HT1080 (cell line): ENCODE measurements at places on chromosomes 3 and 15.

DNA sequence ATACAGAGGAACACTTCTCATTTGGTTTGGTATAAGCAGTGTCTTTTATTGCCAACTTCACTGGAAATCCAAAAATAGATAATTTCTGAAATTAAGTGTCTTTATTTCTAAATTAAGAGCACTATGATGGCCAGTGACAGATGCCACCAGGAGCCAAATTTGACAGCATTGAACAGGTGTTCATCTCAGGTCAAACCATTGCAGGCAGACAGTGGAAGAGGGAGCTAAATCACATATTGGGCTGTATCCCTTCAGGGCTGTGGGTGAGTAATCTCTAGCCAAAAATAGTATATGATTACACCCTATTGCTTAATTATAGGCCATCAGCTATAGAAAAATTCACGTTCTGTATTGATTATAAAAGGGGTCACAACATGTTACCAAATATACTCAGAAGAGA lies 457.7 kb downstream of the NAALADL2 start:
- no peak for DNase-seq

DNA sequence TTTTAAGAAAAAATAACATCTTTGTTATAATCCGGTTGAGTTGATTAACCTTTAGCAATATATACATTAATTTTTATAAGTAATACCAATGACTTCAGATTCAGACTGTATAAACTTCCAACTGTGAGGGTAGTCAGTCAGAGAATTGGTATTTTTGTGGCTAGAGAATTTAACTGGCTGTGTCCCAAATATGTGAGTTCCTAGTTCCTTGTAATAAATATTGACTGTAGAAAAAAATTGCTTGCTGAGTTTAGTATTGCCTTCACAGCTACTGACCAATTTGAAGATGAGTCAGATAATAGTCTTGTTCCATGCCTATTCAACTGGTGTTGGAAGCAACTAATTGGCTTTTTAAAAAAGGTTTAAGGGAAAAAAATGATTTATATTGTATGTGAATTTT lies 210.8 kb downstream of the GAP43 start:
- peak; percentile 89 for DNase-seq

DNA sequence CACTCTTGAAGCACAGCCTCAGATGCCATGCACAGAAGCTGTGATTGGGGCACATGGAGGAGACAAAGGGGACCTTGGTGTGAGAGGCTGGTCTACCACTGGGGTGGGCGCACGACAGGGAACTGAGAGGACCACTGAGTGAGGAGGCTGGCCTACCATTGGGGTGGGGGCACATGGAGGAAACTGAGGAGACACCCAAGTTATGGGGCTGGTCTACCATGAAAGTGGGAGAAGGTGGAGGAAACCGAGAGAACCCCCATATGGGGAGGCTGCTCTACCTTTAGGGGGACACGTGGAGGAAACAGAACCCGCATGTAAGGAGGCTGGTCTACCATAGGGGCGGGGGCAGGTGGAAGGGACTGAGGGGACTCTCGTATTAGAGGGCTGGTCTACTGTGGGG lies 153.4 kb downstream of the FBLN2 start:
- DNase-seq: no peak

GRCh38 chr15:25368850-25369249 lies 70.0 kb downstream of the UBE3A start:
- no peak for DNase-seq

DNA sequence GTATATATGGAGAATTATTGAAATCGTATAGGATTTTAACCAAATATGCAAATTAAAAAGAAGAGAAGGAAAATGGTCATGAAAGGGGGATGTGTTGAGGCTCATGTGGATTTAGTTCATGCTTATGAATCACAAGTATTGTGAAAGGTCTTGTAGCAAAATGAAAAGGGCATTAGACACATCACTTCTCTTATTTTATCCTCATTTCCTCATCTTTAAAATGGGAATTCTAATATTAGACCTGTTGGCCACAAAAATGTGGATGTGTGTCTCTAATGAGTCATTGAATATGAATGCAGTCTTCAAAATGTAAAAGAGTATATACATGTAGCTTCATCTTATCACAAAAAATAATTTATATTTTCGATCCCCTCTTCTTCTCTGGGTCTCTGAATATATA lies 14.9 kb upstream of the ALCAM start:
- DNase-seq: peak; percentile 88

DNA sequence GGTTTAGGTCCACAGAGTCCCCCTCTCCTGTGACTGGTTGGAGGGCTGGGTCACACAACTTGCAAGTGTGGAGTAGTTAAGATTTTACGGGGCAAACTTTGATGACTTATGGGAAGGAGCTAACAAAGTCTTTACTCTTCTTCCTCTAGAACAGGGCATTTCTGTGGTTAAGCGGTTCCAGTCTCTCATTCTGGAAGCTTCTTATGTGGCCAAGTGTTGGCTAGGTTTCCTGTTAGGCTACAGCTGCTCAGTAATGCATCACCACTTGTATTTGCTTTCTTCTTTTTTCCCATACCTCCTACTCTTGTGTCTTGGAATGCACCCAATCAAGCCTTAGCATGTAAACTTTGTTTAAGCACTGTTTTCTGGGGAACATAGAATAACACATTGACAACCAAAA lies 100.6 kb upstream of the PLAAT1 start:
- DNase-seq: peak; percentile 92

DNA sequence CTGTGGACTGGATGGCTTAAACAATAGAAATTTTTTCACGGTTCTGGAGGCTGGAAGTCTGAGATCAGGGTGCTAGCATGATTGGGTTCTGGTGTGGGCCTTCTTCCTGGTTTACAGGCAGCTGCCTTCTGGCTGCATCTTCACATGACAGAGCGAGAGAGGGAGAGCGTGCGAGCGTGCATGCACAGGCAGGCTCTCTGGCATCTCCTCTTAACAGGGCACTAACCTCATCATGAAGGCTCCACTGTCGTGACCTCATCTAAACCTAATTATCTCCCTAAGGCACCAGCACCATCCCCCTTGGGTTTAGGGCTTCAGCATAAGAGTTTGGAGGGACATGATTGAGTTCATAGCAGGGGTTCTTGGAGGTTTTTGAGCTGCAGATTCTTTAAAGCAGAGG lies 292.0 kb upstream of the C2CD4B start:
- DNase-seq: no peak

- no peak for DNase-seq
Measured at GRCh38 chr3:33879540-33879939, 81.1 kb downstream of the PDCD6IP start.

DNA sequence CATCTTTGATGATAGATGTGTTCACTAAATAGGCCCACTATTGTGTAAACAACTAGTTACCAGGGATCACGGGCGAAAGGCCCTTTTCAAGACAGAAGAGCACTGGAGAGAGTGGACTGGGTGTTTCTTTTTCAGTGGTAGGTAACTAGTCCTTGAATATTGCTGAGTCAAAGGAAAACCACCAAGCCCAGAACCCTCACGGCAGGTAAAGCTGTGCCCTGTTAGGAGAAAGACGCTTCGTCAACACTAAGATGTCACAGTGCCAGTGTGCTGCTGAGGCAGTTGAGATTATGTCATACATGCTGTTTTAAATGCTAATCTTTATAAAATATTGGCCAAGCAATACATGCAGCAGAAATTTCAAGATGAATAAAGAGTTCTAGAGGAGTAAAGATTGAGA lies 578.6 kb downstream of the PYDC2 start:
- DNase-seq: no peak

DNA sequence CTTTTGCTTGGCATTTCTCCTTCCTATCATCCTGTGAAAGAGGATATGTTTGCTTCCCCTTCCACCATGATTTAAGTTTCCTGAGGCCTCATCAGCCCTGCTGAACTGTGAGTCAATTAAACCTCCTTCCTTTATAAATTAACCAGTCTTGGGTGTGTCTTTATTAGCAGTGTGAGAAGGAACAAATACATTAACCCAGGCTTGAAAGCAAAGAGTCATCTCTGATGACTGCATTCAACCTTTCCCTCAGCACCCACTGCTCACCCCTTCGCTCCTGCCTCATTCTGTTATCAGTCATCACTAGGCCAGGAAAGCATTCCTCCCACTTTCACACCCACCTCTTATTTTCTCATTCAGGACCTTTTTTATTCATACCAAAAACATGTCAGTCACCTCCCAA lies 59.6 kb upstream of the CASR start:
- no peak for DNase-seq

- no peak for DNase-seq
Measured at GRCh38 chr15:38844736-38845135, 280.1 kb upstream of the RASGRP1 start.

- DNase-seq: no peak
Measured at GRCh38 chr3:52289747-52290595, 2.3 kb downstream of the GLYCTK start.

- DNase-seq: no peak
Measured at GRCh38 chr3:171944118-171945016, 95.0 kb upstream of the FNDC3B start.

DNA sequence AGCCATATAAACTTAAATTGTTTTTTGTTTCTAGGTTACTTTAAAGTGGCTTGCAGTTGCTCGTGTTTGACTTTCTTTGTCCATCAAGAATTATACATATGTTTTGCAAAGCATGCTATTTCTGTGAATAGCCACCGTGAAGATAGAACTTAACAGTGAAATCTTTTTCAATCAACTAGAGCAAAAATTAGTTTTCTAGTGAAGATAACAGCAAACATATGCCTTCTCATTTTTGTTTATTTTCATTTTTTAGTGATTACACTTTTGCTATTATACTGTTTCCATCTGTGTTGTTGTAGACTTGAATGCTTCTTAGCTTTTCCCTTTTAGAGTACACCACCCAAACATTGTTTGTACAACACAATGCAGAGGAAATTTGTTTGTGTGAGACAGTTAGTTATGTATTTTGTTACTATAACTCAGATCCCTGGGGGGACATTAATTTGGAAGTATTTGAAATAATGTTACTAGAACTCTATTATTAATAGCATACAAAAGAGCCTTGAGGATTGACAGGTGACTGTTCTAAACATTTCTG lies 62.8 kb downstream of the CRYBG3 start:
- no peak for DNase-seq

DNA sequence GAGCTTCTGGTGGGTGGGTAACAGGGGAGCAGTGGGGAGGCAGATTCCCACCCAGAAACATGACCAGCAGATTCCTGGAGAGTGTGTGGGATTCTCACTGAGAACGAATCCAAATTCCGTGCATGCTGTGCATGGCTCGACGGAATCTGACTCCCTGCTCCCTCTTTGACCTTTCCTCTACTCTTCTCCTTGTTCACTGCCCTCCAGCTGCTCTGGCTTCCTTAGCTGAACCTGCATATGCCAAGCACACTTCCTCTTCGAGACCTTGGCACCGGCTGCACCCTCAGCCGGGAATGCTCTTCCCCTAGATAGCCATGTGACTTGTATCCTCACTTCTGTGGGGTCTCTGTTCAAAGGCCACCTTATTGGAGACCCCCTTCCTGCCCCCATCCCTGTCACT lies 6.3 kb downstream of the INSYN1 start:
- DNase-seq: no peak

GRCh38 chr3:186540221-186540834 lies 3.9 kb downstream of the CRYGS start:
- peak; percentile 86 for DNase-seq

DNA sequence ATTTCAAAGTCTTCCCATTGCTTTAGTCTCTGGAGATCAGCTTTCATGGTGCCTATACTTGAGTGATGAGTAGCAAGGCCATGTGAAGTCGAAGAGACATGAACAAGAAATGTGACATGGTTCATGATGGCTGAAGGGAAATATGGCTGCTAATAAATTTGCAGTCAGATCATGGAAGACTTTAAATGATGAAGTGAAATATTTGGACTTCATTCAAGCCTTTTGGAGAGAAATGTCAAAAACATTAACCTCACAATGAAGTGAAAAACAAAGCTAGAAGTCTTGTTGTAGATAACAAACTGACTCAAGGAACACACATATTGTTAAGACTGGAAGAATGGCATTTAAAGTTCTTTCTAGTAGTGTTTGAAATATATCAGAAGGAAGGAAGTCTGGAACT lies 120.3 kb upstream of the CCDC54 start:
- no peak for DNase-seq

GRCh38 chr15:41979493-41980266 lies 7.3 kb upstream of the EHD4 start:
- DNase-seq: no peak

- DNase-seq: peak; percentile 70
Measured at GRCh38 chr15:55916666-55917409, 76.6 kb downstream of the NEDD4 start.

DNA sequence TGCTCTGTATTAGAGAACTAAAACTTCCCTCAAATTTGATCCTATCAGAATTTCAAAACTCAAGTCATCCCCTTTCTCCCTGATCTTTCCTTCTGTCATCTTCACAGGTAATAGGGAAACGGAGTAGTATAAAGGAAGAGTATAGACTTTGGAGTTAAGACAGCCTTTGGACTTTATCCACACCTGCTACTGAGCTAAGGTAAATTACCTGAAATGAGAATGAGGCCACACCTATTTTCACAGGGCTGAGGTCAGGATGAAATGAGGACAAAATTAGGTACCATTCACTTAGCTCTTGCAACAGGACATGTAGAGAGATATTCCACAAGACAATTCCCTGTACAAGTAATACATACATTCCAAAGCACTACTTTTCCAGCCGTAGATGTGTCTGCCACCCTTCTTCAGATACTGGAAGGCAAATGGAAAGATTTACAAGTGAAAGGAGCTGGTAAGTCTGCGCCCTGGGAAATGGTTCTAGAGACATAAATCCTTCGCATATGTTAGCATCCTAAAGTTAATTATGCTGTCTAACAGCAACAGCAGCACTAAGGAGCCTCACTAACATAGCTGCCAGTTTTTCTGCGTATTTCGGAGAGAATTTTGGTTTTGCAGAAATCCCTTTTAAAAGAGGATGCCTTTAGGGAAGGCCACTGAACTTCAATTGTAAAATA lies 461.8 kb downstream of the SHQ1 start:
- DNase-seq: no peak

GRCh38 chr3:117786349-117786748 lies 1076.8 kb downstream of the TUSC7 start:
- DNase-seq: no peak

DNA sequence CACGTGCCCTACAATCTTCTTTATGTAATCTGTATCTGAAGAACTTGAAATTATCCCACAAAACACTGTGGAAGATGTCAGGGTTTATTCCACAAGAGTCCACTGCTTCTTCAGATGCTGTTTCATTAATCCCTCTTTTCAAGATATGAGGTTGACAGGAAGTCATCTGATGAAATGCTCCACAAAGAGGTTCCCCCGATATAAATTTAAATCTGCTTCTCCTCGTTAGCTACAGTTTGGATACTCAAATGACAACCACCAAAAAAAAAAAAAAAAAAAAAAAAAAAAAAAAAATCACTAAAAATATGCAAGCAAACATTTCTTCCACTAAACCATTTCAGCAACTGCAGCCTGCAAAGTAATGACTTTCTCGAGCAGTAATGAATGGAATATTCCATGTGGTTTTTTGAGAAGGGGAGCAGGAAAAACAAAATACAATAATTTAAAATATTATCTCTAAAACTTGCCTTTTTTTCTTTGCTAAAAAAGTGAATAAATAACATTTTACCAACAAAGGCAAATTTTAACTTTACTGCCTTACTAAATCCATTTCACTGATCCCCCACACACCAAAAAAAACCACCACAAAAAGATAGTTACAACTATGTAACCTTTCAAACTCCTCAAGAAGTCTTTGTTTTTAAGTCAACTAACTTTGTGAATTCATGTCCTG lies 37.8 kb downstream of the DLG1 start:
- DNase-seq: no peak
